NCI-H526 treated with DMSO at 0.1 percent for 48 hours (cell line): ENCODE measurements at places on chromosomes 2 and 18.

DNA sequence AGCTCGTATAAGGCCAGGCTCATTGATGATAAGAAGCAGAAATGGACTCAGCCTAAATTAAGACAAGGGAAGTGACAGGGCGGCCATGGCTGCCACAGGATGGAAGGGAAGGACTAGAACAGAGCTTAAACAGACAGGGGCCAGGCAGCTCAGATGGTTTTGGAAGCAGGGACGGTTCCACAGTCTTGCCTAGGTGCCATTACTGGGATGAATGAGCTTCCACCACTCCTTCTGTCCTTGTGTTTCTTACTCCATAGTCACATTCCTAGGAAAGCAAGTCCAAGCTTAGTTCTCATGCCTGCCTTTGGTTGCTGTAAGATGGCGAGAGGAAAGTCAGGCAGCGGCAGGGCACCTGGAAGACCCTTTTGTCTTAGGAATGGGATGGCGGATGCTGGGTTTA lies 11.9 kb downstream of the GNLY start:
- DNase-seq, result no peak

GRCh38 chr18:31821545-31822171 lies 61.0 kb upstream of the SLC25A52 start:
- DNase-seq, result no peak

GRCh38 chr2:44686561-44686960 lies 254.9 kb upstream of the SIX3 start:
- DNase-seq, result no peak

DNA sequence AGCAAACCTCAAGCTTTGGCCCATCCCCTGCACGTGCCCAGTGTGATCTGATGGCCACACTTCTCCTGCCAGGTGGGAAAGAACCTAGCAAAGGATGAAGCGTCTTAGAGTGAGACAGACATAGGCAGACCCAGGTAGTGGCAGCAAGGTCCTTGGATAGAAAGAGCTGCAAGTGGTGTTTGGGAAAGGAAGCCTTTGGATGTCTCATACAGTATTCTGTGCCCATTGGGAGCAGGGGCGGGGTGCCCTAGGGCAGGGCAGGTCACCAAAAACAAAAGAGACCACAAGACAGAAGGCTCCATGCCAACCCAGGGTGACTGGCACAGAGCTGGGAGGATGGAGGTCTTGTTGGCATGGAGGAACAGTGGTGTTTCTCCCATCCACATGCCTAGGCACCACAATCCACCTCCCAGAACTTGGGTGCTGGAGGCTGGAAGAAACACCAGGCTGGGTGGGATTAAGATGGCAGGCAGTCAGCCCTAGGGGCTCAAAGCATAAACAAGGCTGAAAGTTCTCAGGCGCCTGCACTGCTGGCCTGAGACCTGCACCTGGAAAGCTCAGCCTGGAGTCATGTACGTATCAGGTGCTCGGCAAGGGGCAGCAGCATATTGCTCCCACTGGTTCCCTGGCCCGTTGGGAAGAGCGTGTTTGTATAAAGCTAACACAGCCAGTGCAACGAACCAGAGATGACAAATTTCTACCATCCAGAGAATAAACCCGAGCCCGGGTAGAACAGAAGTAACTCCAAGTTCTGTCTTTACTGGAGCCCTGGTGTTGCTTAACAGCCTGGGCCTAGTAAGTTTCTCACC lies 52.9 kb downstream of the CRACDL start:
- no peak for DNase-seq

GRCh38 chr2:72133721-72134407 lies 13.8 kb downstream of the CYP26B1 start:
- no peak for DNase-seq

GRCh38 chr2:167988296-167988695 lies 259.1 kb downstream of the STK39 start:
- DNase-seq, result no peak

- DNase-seq, result peak; percentile 5
These were observed 97.9 kb upstream of the NOL4 start for GRCh38 chr18:34322365-34323289.

GRCh38 chr2:15733867-15734673 lies 142.4 kb downstream of the DDX1 start:
- no peak for DNase-seq

- DNase-seq, result peak; percentile 44
These were observed 58.8 kb downstream of the RND3 start for GRCh38 chr2:150428641-150429040.

DNA sequence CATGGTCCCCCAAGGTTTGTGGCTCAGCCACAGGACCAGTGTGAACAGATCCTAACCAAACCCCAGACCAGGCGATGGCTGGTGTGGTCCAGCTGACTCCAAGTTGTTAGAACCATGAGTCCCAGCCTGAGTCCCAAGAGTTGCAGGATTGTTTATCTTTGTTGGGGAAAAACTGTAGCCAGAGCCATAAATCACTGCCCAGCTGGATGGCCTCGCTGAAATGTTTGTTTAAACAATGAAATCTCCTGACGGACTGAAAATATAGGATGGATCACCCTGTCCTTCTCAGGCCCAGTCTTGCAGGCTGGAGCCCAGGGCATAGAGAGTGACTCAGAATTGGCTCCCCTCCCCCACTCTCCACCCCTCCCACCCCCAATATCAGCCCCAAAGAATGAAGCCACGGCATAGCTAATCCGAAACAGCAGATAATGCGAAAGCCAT lies 36.4 kb downstream of the PKDCC start:
- no peak for DNase-seq

- no peak for DNase-seq
These were observed 100.2 kb upstream of the MYCN start for GRCh38 chr2:15840148-15840547.
